ENCODE measurements at places on chromosomes 7 and 10.
A peak's percentile ranks its signal among the peaks of the same experiment; 100 is the strongest.

DNA sequence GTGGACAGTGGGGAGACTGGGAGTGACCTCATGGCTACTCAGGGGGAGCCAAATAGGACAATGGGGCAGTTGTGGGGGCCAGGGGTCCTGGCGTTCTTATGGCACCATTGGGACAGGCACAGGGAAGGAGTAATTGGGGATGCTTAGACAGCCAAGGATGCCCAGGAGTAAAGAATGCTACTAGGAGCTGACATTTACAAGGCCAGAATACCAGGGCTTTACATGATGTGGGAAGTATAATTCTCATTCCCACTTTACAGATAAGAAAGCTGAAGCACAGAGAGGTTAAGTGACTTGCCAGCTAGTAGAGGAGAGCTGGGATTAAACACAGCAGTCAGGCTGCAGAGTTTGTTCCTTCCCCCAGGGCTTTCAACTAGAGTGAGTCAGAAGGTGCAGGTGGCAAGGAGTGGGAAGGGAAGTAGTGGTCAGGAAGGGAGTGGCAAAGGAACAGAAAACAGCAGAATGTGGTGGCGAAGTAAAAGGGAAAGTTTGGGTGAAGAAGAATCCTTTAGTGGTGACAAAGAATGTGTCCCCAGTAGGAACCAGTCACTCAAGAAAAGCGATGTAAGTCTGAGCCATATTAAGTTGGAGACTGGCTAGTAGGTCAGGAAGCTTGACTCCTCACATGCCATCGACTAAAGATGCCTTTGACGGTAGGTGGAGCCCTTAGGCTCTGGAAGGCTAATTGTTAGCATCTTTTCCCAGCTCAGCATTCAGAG lies 32.8 kb downstream of the CPVL start:
- H3K36me3 ChIP-seq, result no peaks in the 10 kb centered on the region
- H3K4me3 ChIP-seq, result no peak overlapping the region
- no peak for DNase-seq

GRCh38 chr10:116353817-116354216 lies 29.6 kb downstream of the CCDC172 start:
- no peaks in the 10 kb centered on the region for H3K27me3 ChIP-seq
- H3K4me3 ChIP-seq, result no peak overlapping the region
- H3K27ac ChIP-seq, result no peak overlapping the region
- no peak for DNase-seq

- H3K4me3 ChIP-seq, result no peak overlapping the region
- H3K27ac ChIP-seq, result no peak overlapping the region
- no peak for DNase-seq
- no peaks in the 10 kb centered on the region for H3K4me1 ChIP-seq
- H3K36me3 ChIP-seq, result no peaks in the 10 kb centered on the region
These were observed 59.0 kb upstream of the AGR3 start for GRCh38 chr7:16940776-16941175.

- no peaks in the 10 kb centered on the region for H3K36me3 ChIP-seq
- H3K27ac ChIP-seq, result no peak overlapping the region
- no peaks in the 10 kb centered on the region for H3K4me1 ChIP-seq
- no peak for DNase-seq
These were observed 41.7 kb upstream of the TOMM7 start for GRCh38 chr7:22864301-22864700.

- H3K4me3 ChIP-seq, result peak overlapping the region; percentile 57
- no peaks in the 10 kb centered on the region for H3K36me3 ChIP-seq
- peaks cover 100% of the 10 kb centered on the region for H3K4me1 ChIP-seq
- no peaks in the 10 kb centered on the region for H3K27me3 ChIP-seq
These were observed 65.8 kb downstream of the PIP4K2A start for GRCh38 chr10:22648547-22648961.

- DNase-seq, result no peak
- no peak overlapping the region for H3K27ac ChIP-seq
- no peak overlapping the region for H3K4me3 ChIP-seq
- no peaks in the 10 kb centered on the region for H3K27me3 ChIP-seq
- H3K4me1 ChIP-seq, result no peaks in the 10 kb centered on the region
These were observed 467.3 kb upstream of the MBL2 start for GRCh38 chr10:53239873-53240272.

DNA sequence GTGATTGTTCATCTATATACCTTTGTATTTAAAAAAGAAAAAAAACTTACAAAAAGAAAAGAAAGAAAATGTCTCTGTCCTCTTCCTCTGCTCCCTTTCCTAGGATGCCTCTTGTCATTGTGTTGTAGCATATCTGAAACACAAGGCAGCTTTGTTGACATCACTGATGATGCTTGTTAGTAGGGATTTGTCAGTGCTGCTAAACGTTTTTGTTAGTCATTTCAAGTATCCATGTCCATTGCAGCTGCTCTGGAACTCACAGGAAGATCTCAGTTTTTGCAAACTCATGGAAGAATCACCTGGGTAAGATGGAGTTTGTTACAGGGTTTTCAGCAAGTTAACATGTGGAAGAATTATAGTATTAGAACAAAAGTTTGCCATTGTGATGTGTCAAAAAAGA lies 123.6 kb downstream of the CCSER2 start:
- no peak overlapping the region for H3K27ac ChIP-seq
- H3K27me3 ChIP-seq, result no peaks in the 10 kb centered on the region
- H3K4me3 ChIP-seq, result no peak overlapping the region
- no peaks in the 10 kb centered on the region for H3K4me1 ChIP-seq
- DNase-seq, result no peak
- peaks cover 5% of the 10 kb centered on the region for H3K36me3 ChIP-seq

DNA sequence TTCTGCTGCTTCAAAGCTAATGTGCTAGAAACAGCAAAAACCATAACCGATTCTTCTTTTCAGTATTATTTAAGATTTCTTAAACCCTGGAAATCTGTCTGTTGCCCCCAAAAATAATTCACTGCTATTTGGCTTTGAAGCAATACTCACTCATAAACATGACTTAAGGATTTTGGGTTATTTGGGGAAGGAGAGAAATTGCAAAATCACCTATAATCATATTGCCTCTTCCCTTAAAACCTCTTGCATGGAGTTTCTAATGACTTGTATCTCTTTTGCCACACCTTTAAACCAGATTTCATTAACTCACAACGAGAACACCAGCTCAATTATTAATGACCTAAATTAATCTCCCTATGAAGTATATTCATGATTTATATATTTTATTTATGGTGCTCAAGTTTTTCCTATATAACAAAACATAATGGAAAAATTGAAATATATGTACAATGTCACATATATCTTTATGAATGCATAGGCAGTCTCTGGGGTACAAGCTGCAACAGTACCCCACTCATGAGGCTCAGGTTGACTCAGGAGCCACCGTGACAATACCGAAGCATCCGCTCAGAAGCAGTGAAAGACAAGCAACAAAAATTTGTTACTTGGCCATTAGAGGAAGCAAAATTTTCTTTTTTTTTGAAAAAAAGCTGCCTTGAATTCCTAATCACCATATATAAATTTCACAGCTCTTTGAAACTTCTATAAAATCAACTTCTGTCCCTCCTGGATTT lies 3.0 kb downstream of the NAMPT start:
- H3K4me3 ChIP-seq, result no peak overlapping the region
- H3K27me3 ChIP-seq, result no peaks in the 10 kb centered on the region
- no peak for DNase-seq
- H3K4me1 ChIP-seq, result peaks cover 22% of the 10 kb centered on the region
- H3K27ac ChIP-seq, result no peak overlapping the region

- DNase-seq, result no peak
- H3K36me3 ChIP-seq, result no peaks in the 10 kb centered on the region
- no peak overlapping the region for H3K27ac ChIP-seq
- no peaks in the 10 kb centered on the region for H3K27me3 ChIP-seq
These were observed 211.9 kb upstream of the ETV1 start for GRCh38 chr7:14201353-14201752.

GRCh38 chr10:9709849-9710248 lies 1307.8 kb upstream of the CELF2 start:
- no peak overlapping the region for H3K4me3 ChIP-seq
- no peaks in the 10 kb centered on the region for H3K36me3 ChIP-seq
- H3K27ac ChIP-seq, result no peak overlapping the region
- H3K27me3 ChIP-seq, result no peaks in the 10 kb centered on the region
- no peak for DNase-seq

GRCh38 chr7:24475166-24475961 lies 97.9 kb upstream of the PALS2 start:
- no peak overlapping the region for H3K4me3 ChIP-seq
- no peaks in the 10 kb centered on the region for H3K27me3 ChIP-seq
- no peak for DNase-seq
- H3K36me3 ChIP-seq, result no peaks in the 10 kb centered on the region

GRCh38 chr10:130782467-130782866 lies 529.1 kb downstream of the TCERG1L start:
- no peaks in the 10 kb centered on the region for H3K36me3 ChIP-seq
- H3K27me3 ChIP-seq, result no peaks in the 10 kb centered on the region
- no peaks in the 10 kb centered on the region for H3K4me1 ChIP-seq

DNA sequence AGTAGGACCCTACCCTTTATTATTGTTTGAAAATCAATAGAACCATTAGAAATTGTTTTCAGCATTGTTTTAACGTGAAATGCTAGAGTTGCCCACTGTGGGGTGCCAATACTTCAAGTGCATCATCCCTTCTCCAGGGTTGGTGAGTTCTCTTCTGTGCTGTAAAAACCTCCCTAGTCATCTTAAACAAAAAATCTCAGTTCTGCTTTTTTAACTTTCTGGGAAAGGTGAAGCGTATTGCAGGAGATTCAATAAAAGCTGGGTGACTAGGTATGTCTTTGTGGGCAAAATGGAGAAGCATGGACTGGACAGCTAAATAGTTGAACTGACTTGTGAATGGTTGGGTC lies 699.1 kb downstream of the SUGCT start:
- no peaks in the 10 kb centered on the region for H3K4me1 ChIP-seq
- no peaks in the 10 kb centered on the region for H3K36me3 ChIP-seq
- no peaks in the 10 kb centered on the region for H3K27me3 ChIP-seq
- DNase-seq, result no peak
- H3K4me3 ChIP-seq, result no peak overlapping the region

- H3K4me1 ChIP-seq, result no peaks in the 10 kb centered on the region
- no peak overlapping the region for H3K27ac ChIP-seq
- H3K4me3 ChIP-seq, result no peak overlapping the region
These were observed 16.8 kb upstream of the DPYSL4 start for GRCh38 chr10:132169766-132170560.

GRCh38 chr7:122572706-122573105 lies 126.2 kb downstream of the RNF133 start:
- no peak overlapping the region for H3K4me3 ChIP-seq
- no peaks in the 10 kb centered on the region for H3K36me3 ChIP-seq
- no peaks in the 10 kb centered on the region for H3K27me3 ChIP-seq
- no peak overlapping the region for H3K27ac ChIP-seq
- no peaks in the 10 kb centered on the region for H3K4me1 ChIP-seq

DNA sequence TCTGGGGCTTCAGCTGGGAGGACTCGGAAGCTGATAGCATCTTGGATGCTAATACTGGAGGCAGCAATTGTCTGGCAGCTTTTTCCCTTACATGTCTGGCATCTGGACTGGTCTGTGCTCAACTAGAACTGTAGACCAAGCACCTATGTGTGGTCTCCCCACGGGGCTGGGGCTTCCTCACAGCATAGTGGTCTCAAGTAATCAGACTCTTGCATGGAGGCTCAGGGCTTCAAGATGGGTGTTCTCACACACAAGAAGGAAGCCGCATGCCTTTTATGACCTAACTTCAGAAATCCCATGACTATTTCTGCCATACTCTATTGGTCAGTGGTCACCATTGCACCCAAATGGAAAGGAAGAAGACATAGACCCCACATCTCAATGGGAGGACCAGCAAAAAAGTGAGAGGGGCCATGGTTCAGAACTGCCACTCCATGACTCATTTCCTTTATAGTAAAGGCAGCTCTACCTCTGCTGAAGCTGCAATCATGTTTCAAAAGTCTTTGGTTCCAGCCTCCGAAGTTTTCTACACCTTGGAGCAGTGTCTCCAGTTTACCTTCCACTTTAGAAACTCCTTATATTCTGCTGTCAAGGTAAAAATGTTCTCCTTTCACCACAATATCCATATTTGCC lies 14.7 kb downstream of the AOC1 start:
- H3K27ac ChIP-seq, result no peak overlapping the region
- no peaks in the 10 kb centered on the region for H3K36me3 ChIP-seq
- H3K4me3 ChIP-seq, result no peak overlapping the region
- H3K4me1 ChIP-seq, result no peaks in the 10 kb centered on the region
- no peaks in the 10 kb centered on the region for H3K27me3 ChIP-seq

DNA sequence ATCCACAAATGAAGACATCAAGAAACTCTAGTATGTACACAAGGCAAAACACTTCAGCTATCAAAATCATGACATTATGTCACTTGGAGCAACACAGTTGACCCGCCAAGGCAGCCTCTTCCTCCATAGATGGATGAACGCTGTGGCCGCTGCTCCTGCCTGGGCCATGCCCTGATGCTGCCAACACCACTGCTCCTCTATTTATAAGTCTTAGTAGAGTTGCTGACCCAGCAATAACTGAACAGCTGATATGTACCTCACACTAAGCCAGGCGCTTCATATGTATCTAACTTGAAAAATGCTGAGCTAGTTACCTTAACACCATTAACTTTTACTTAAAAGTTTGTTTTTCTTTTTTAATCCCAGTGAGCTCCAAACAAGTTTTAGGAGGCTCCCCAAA lies 131.9 kb downstream of the LYZL1 start:
- no peak overlapping the region for H3K4me3 ChIP-seq
- H3K4me1 ChIP-seq, result no peaks in the 10 kb centered on the region
- H3K27me3 ChIP-seq, result no peaks in the 10 kb centered on the region
- no peak overlapping the region for H3K27ac ChIP-seq
- peaks cover 12% of the 10 kb centered on the region for H3K36me3 ChIP-seq

DNA sequence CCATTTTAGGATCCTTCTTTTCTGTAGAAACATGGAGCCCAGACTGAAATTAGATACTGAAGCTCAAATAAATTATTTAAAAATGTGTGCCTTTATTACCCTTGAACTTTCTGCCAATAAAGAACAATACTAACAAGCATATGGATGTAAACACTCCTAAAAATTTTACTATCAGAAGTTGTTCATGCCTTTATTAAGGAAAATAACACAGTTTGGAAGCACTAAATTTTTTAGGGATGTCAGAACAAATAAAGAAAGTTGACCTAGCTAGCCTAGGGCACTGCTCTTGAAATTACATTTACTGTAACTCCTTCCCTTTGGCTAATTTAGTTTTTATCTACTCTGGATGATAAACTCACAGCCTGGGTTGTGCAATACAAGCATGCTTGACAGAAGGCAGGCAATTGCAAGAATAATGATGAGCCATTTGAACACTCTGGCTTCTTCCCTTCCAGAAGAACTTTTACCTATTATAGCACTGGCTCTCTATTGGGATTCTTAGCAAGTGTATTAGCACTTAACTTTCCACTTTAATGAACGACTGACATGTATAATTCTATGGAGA lies 351.7 kb upstream of the C7orf33 start:
- no peaks in the 10 kb centered on the region for H3K4me1 ChIP-seq
- no peaks in the 10 kb centered on the region for H3K27me3 ChIP-seq
- DNase-seq, result no peak
- H3K36me3 ChIP-seq, result no peaks in the 10 kb centered on the region

- no peaks in the 10 kb centered on the region for H3K36me3 ChIP-seq
- no peak overlapping the region for H3K4me3 ChIP-seq
- H3K27ac ChIP-seq, result no peak overlapping the region
- no peak for DNase-seq
These were observed 282.8 kb downstream of the RPS24 start for GRCh38 chr10:78316451-78316931.

All from CD8-positive, alpha-beta memory T cell (primary cell).